ENCODE measurements at places on chromosomes 2 and 18.

GRCh38 chr2:200668478-200668877, 82.7 kb downstream of the AOX1 start:
- no peak for DNase-seq

GRCh38 chr2:241868661-241869081, 858 bp upstream of the RTP5 start:
- DNase-seq, result no peak

DNA sequence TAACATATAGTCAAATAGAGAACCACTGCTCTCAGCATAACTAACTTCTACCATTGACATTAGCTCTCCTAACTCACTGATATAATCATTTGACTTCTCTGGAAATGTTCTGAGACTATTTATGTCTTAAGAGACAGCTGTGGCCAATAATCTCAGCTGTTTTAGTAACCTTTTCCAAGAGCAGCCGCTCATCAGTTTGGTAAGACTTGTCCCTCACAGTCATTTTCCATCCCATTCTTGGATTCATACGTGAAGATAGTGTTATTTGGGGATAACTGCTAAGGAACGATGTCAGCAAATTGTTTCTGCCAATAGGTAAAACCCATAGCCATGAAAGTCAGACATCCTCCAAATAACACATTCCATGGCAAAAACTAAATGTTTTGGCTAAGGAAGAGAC, 127.8 kb downstream of the LNPK start:
- no peak for DNase-seq

DNA sequence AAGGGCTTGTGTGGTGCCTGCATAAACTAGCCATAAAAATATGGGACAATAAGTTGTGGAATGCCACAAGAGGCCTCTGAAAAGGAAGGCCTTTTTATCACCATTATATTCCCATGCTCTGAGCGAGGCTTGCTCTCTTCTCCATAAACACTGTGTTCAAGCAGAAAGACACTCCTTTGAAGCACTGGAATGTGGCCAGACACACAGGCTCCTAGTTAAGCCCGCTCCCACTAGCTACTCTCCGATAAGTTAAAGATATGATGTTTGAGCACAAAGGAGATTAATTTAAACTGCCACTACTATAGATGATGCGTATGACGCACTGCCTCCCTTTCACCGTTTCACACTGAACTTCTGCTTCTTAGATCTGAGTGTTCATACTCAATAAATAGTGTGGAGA, 188.7 kb upstream of the TWIST2 start:
- DNase-seq, result no peak

DNA sequence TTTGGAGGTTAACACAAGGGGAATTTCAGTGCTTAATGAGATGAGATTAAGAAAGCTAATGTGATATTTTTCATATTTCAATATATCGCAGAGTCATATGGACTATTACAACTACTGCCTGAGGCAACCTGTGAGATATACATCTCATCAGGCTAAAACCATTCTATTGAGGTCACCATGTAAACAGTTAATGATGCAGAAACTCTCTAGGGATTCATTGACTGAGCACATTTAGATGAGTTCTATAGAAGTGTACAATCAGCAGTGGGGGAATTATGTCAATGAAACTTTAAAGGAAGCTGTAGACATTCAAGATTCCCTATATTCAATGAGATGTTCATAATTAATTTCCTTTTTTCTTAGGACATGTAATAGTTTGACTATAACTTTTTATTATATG, 687.4 kb upstream of the SYT4 start:
- DNase-seq, result no peak

DNA sequence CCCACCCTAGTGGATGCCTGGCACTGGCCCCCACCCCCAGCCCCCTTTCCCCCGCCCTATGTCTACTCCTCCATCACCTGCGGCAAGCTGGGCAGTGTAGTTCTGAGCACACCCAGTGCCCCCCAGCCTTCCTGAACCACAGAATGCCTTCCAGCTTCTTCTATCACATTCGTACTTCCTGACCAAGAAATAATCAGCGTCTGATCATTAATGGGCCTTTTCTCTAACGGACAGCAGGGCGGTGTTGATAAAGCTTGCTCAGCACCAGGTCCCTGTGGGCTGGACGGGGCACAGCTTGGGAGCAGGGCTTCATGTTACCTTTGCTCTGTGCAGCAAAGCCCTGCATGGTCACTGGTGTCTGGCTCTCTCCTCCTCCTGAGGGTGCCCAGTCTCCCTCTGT, 15.4 kb downstream of the UXS1 start:
- DNase-seq, result no peak

- DNase-seq, result no peak
Measured at GRCh38 chr18:22110461-22110924, 58.9 kb upstream of the GATA6 start.

DNA sequence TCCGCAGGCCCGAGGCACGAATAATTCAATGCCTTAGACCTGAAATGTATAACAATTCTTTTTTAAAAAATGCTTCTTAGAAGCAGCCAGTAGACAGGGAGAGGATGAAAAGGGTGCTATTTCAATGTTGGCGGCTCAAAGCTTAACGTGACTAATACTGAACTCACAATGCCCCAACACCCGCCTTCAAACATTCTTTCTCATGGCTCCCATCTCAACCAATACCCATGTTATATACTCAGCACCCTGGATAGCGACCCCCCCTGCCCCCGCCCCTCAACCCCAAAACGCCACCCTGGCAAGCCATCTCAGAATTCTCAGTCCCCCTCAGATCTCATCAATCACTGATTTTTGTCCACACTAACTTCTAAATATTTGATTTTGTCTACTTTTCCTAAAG, 4.4 kb downstream of the FBXO41 start:
- no peak for DNase-seq

DNA sequence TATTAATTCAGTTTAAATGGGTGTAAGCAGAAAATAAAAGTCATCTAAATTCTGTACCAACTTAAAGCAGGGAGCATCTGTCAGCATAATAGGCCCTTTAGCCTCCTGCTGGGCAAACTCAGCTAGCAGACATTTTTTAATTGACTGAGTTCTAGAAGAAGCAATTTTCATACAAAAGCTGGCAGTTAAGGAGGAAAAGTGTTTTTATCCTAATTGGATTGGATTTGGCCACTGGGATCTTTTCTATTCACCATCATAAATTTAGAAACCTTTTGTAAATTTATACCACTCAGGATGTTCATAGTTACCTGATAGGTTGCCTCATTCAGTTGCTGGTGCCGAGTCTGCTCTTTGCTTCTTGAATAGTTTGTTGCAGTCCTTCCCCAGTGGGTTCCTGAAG, 262.7 kb upstream of the FSIP2 start:
- no peak for DNase-seq

- no peak for DNase-seq
Measured at GRCh38 chr2:41912337-41912736, 135.5 kb upstream of the PKDCC start.

DNA sequence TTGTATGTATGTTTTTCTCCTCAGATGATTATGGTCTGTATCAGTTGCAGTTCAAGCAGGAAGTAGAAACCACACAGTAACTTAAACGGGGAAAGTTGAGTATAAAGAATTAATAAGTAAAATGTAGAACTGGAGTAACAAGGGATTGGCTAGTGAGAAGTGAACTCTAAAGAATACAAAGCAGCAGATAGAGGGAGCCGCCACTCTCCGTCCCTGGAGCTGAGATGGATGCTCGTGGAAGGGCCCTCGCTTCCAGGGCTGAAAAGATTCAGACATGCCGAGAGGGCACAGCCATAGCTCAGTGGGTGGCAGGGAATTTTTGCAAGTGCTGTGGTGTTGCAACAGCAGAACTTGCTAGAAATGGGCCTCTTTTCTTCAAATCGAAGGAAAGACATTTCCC, 155.8 kb downstream of the COL6A3 start:
- no peak for DNase-seq

DNA sequence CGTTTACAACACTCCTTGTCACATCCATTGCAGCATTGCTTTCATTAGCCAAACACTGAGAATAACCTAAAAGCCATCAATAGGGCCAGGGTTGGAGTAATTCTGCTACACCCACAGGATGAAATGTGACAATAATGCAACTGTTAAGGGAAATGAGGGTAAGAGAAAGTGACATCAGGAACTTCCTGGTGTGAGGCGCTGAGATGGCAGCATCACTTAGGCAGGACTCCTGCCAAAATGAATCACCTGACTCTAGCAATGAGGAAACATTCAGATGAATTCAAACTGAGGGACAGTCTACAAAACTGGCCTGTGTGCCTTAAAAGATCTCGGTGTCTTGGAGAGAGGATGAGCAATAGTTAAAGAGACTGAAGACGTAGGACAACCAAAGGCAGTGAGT, 115.6 kb upstream of the AGAP1 start:
- no peak for DNase-seq

- no peak for DNase-seq
Measured at GRCh38 chr2:231541645-231542044, 11.4 kb upstream of the NMUR1 start.

- DNase-seq, result no peak
Measured at GRCh38 chr2:67839668-67840067, 223.1 kb downstream of the C1D start.

- DNase-seq, result no peak
Measured at GRCh38 chr18:44556296-44556695, 124.4 kb upstream of the SETBP1 start.

- DNase-seq, result no peak
Measured at GRCh38 chr2:71811157-71811556, 336.5 kb downstream of the CYP26B1 start.

GRCh38 chr2:26922405-26923188, 47.8 kb upstream of the MAPRE3 start:
- peak; percentile 61 for DNase-seq

DNA sequence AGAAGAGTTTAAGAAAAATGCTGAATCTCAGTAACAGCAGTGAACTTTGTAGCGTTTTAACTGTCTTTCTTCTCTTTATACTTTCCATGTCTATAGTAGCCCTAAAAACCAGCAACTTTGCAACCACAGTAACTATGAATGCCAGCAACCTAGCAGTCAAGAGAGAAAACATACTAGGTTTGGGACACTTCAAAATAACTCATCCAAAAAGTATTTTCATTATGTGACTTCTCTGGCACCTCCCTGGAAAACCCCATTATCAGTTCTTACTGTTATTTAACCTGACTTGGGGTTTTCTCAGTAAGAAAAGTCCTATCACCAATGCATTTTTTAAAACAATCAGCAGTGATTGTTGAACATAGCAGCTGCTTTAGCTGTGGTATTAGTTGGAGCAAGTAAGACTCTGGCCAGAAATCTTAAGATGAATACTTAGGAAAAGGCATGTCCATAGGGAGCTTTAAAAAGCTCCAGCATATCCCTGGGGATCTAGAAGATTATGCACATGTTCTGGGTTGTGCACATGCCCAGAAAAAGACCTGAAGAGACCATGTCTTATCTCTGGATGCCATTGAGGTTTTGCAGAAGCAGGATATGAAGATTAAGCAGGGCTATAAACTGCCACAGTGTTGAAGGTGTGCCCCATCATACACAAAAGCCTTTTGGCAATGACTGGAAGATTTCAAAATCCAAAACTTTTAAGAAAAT, 411.3 kb downstream of the CMPK2 start:
- DNase-seq, result no peak

- no peak for DNase-seq
Measured at GRCh38 chr2:207327513-207327912, 161.8 kb upstream of the KLF7 start.

GRCh38 chr18:62499263-62499650, 23.6 kb upstream of the ZCCHC2 start:
- no peak for DNase-seq

- no peak for DNase-seq
Measured at GRCh38 chr2:11096591-11096990, 58.7 kb upstream of the SLC66A3 start.

GRCh38 chr2:23123686-23124085, 261.3 kb upstream of the KLHL29 start:
- DNase-seq, result no peak

DNA sequence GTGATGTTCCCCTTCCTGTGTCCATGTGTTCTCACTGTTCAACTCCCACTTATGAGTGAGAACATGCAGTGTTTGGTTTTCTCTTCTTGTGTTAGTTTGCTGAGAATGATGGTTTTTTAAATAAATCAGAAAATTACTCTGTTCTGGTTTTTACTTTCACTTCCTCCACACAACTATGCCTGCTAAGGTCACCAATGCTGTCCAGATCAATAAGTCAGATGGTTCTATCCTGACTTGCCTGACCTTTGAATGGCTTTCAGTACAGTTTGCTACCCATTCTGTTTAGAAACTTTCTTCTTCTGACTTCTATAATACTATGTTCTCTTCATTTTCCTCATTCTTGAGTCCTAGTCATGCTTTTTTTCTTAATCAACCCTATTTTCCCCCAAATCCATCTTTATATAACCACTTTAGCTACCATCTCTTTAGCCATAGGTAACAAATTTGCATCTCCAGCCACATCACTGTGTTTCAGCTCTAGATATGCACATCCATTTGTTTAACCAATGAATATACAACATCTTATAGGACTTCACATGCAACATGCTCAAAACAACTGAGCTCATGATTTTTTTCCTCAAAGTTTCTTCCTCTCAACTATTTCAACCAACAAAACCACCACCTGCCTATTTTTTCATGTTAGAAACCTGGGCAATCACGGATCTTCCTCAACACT, 58.8 kb upstream of the SLC38A11 start:
- DNase-seq, result no peak

GRCh38 chr2:25700221-25700660, 26.9 kb upstream of the DTNB start:
- DNase-seq, result no peak

DNA sequence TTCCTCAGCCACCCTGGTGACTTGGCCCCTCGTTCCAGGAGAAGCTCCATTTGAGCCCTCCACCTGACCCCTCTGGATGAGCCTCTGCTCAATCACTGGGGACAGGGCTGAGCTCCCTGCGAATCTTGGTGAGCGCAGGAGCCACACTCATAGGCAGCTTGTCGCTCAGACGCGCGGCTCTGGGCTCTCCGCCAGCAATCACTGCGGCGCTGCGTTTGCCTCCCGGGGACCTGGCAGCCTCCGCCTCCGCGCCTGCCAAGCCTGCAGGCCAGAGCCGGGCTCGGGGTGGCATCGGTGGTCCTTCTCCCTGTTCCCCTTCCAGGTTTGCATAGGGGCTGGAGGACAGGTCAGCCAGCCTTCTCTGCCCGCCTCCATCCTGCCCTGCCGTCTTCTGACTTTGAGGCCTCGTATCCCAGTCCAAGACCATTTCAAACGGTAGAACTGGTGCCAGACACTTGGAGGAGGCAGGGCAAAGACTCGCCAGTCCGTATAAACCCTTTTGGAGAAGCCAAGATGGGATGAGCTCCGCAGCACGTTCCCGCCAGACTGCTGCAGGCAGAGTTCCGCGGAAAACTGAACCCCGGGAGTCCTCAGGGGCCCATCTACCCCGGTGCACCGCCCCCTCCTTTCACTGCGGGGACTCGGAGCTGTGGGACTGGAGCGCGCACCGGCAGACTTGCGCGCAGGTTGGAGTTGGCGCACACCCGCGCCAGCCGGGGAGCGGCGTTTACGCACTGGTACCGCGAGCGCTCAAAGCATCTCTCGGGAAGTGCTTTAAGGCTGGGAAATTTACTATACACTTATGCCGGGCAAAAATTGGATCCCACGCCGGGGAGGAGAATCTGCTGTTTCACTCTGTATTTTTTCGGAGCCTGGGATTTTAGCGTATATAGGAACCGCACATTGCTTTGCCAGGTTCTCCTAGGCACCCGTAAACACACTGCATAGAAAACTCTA, 1.1 kb upstream of the TACR1 start:
- DNase-seq, result no peak
